ENCODE measurements at places on chromosomes 16 and 17.

- DNase-seq, result no peak
Measured at GRCh38 chr16:24537474-24538337, 1.7 kb upstream of the RBBP6 start.

DNA sequence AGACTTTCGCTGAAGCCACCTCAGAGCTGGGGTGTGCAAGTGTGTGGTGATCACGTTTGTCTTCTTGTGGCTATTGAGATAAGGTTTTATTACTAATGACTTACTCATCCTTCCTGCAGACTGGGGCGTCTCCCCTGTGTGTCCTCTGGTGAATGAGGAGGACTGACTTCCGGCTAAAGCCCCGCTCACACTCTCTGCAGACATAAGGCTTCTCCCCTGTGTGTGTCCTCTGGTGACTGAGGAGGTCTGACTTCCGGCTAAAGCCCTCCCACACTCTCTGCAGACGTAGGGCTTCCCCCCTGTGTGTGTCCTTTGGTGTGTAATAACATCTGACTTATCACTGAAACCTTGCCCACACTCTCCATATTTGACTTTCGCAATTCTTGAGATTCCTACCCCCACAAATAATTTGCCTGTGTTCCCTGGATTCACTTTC lies 19.4 kb downstream of the PRDM7 start:
- peak; percentile 40 for DNase-seq

- no peak for DNase-seq
Measured at GRCh38 chr17:43577664-43578403, 31.7 kb upstream of the ETV4 start.

DNA sequence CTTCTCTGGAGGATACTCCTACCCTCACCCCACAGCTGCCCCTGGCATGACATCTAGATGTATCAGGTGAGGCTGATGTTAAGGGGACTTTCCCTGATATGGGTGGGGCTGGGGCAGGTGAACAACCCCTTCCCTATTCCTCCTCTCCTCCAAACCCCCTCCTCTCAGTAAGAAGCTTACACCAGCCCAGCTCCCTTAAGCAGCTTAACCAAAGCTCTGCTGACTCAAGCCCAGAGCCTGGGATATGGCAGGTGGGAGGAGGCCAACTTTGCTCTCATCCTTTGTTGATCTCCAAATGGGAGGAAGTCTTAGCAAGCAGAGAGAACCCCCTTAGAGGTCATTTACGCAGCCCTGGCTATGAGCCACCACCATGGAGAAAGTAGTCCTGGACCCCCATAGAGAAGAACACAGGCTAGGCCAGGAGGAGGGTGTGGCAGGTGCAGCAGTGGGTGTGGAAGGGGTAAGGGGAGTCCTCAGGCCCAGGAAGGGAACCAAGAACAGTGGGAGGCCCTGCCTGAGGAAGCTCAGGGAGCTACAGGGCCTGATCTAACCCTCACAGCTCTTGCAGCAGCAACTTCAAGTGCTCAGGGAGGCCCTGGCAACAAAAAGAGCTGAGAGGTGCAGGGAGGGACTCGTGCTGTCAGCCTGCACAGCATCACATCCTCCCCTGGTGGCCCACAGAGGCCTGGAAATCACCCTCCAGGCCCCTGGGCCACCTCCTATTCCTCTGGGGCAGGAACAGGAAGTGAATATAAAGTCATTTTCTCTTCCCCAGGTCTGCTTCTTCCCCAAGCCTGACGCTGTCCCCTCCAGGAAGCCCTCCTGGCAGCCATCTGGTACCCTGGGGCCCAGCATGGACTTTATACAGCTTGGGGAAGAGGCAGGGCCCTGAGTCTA lies 2.9 kb downstream of the UNC119 start:
- peak; percentile 82 for DNase-seq

GRCh38 chr17:6323626-6324356 lies 111.1 kb downstream of the AIPL1 start:
- DNase-seq, result no peak

DNA sequence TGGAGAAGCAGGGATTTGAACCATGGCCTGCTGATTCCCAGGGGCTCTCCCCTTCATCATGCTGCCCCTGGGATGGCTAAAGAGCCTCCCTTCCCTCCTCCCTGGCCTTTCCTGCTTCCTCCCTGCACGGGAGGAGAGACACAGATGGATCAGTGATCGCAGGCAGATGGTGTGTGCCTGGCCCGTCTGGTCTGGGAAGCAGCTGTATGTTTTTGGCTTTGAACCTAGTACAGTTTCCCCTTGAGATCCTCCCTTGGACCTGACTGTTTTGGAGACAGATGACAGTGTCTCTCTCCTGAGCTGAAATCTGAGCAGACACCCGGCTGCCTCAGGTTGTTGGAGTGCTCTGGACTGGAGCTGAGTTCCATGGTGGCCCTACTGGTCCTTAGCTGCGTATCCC lies 29.0 kb upstream of the ATP2C2 start:
- DNase-seq, result no peak

- DNase-seq, result no peak
Measured at GRCh38 chr17:39793301-39793872, 55.6 kb downstream of the GRB7 start.

- DNase-seq, result peak; percentile 71
Measured at GRCh38 chr17:78842881-78843565, 2.4 kb upstream of the USP36 start.

DNA sequence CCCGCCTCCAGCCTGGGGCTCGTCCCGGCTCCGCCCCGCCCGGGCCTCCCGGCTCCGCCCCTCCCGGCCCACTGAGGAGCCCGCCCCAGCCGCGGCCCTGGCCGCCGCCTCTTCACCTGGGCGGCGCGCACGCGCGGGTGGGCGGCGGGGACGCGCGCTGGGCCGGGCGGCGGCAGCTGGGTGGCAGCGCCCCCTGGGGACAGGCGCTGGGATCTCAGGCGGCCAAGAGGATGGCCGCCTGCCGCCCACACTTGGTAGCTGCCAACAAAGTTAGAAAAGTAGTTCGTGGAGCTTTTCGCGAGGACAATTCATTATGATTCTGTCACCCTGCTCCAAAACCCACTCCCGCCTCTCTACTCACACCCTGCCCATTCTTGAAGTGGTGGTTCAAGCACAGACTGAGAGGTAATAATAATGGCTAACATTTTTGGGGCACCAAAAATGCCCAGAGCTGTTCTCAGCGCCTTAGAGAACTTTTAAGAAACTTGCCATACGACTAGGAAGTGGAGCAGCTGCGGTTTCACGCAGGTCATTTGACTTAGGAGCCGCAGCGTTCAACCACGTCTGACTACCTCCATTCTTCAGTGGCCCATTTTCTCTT lies 340 bp upstream of the MYO1D start:
- peak; percentile 96 for DNase-seq

DNA sequence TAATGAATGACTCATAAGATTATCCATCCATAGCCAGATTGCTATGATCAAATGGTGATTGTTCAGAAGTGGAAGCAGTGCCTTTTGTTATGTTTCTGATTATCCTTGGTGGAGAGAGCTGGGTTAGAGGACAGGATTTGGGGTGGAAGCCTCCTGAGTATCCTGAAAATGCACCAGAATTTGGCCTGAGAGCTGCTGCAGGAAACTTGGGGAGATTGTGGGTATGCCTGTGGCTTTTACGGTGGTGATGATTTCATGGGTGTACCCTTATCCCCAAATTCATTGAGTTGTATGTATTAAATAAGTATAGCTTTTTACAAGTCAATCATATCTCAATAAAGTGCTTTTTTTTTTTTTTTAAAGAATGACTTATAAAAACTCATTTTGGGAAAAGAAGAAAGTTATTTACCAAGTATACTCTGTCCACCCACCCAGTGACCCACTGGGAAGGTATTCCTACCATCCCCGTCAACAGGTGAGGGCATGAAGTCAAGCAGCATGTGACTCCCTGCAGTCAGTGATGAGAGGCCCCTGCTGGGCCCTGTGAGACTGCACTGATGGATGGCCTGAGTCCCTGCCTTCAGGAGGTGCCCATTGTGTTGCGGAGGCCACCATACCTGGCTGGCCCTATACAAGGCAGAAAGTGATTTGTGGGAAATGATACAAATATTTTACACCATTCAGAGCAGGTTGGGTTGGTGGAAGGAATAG lies 28.4 kb downstream of the NKD1 start:
- no peak for DNase-seq

DNA sequence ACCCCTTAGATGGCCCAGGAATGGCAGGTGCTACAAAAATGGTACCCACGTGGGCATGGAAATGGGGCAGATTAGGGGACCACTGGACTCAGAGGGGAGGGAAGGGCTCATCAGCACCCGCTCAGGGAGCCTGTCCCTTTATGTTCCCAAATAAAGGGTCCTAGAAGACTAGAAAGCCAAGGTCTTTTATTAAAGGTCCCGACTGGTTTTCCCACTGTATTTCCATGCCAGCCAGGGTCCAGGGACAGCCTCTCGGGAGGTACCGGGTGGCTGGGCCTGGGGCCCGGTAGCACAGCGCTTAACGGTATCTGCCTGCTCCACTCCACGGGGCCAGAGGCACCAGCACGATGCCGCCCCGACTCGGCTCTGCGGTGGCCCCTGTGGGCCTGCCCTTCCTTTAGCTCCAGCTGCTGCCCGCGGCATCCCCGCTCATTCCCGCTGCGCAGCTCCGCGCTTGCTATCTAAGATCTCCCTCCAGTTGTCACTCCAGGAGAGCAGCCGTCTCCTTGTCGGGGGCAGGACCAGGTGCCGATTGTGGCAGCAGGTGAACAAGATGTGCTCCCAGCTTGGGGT lies 1.4 kb downstream of the NT5C start:
- no peak for DNase-seq

- DNase-seq, result no peak
Measured at GRCh38 chr17:1847191-1847590, 17.4 kb downstream of the RPA1 start.

DNA sequence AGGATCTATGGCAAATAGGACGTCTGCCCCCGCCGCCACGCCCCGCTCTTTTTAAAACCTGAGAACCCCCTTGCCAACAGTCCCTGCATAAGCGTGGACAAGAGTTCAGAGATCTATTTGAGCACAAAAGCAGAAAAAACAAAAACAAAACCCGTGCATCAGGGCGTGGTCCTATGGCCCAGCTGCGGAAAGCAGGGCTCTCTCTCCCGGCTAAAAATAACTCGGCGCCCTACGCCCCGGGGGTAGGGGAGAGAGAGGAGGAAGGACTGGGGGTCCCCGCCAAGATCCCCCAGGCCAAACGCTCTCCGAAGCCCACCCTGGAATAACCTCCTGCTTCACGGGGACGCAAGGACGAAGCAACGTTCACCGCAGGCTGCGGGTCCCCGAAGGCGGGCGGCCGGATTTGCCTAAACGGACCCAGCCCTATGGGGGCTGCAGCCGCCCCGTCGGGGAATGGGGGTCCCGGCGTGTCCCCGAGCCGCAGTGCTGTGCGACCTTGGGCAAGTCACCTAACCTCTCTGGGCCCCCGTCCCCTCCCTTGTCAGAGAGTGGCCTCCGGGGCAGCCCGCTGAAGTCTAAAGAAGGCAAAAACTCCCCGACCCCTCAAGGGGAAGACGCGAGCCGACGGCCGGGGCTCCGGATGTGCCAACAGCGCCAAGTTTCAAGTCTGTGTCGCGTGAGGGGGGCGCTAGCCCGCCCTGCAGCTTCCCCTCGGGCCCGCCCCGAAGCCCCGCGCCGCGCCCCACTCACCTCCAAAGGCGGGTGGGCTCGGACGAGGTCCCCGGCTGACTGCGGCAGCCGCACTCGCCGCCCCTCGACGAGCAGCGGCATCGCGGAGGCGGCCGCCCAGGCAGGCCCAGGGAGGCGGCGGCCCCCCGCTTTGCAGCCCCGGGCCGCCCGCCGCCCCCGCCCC lies 477 bp downstream of the NTAN1 start:
- no peak for DNase-seq

DNA sequence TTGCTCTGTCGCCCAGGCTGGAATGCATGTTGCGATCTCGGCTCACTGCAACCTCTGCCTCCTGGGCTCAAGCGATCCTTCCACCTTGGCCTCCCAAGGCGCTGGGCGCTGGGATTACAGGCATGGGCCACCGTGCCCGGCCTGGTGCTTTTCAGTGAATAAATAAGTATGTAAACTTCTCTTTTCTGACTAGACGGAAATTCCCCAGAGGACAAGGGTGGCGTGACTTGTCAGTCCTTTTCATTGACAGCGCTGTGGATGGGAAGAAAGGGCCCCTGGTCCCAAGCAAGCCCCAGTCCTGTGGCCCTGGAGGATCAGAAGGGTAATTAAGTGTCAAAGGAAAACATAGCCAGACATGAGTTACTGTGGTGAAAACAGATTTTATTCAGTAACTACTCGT lies 9.6 kb upstream of the SPN start:
- DNase-seq, result no peak

DNA sequence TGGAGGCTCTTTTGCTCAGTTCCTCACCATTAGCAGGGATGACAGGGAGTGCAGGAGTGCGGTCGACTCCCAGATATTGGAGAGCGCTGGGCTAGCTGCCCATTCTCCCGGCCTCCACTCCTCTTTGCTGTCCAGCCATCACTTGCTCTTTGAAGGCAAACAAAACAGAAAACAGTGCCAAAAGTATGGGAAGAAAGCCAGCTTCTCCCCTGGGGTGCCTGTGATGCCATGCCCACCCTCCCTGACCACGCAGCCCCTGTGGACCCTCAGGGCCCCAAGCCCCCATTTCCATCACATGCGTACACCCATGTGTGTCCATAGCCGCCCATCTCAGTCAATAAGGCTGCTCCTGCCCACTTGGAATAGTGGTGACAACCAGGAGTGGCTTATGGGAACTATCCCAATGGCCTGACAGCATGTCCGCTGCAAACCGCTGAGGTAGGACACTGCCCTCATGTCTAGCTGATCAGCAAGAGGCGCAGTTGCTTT lies 30.0 kb downstream of the MAPT start:
- no peak for DNase-seq

- no peak for DNase-seq
Measured at GRCh38 chr17:18203308-18203707, 19.7 kb downstream of the ALKBH5 start.

- no peak for DNase-seq
Measured at GRCh38 chr17:56558088-56558487, 35.4 kb upstream of the NOG start.

GRCh38 chr17:74150428-74151025 lies 53.0 kb upstream of the RPL38 start:
- no peak for DNase-seq

GRCh38 chr16:15972046-15972868 lies 22.8 kb downstream of the ABCC1 start:
- no peak for DNase-seq

- no peak for DNase-seq
Measured at GRCh38 chr17:63361182-63361581, 84.9 kb downstream of the CYB561 start.

- no peak for DNase-seq
Measured at GRCh38 chr16:20803561-20804214, 2.6 kb downstream of the ERI2 start.

DNA sequence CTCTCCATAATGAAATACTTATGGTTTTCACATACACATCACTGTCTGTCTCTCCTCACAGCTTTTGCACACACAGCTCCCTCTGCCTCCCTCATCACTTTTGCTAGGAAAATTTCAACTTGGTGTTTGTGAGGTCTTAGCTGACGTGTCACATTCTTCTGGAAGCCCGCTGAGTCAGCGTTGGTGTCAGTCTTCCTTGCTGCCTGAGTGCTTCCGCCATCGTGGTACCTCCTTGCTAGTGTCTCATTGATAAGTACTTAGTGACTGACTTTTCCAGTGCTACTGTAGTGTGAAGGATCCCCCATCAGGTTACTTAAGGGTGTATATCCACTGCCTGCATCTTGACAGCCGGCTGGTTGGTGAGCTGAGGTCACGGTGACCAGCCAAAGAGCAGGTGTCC lies 33.5 kb downstream of the CA10 start:
- DNase-seq, result no peak

GRCh38 chr17:39861235-39861634 lies 2.9 kb downstream of the IKZF3 start:
- no peak for DNase-seq

Measured in GM13976 (cell line).